ENCODE measurements at places on chromosomes 3 and 15.

- DNase-seq: no peak
Measured at GRCh38 chr3:114313426-114313825, 19.6 kb downstream of the TIGIT start.

DNA sequence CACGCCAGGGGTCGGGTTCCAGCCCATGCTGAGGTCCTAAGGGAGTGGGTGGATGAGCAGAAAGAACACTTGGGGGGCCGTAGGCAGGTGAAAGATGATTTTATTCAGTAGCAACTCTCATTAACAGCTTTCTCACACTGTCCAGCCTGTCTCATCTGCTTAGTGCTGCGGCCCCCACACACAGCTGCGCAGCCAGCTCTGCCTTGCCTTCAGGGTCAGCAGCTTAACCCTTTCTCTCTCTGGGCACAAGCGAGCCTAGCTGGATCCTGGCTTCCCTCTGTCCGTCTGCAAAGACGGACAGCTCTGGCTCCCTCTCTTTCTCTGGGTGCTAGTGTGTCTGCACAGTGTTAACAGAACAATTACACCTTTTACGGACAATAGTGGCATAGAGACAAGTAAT lies 21.3 kb downstream of the NPAP1 start:
- DNase-seq: no peak

GRCh38 chr3:88142094-88142624 lies 7.6 kb upstream of the C3orf38 start:
- DNase-seq: no peak

- DNase-seq: no peak
Measured at GRCh38 chr3:161737171-161737570, 240.6 kb downstream of the OTOL1 start.

GRCh38 chr3:105430455-105430854 lies 63.7 kb downstream of the ALCAM start:
- DNase-seq: no peak

DNA sequence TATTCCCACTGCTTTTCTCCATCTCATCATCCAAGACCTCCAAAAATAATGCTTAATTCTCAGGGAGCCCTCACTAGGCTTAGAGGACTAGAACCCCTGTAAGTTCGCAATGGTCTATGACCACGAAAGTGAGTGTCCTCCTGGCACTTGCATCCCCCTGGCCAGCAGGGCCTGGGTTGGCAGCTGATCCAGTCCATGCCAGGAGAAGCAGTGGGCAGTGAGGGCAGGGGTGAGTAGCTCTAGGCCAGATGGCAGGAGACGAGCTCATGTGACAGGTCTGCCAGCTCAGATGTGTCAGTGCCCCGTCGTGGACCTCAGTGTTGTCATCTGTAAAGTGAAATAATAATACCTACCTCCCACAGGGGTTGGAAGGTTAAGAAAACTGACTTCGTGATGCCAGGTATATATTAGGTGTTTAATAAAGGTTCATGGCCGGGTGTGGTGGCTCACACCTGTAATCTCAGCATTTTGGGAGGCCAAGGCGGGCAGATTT lies 11.1 kb downstream of the GP5 start:
- DNase-seq: peak; percentile 46

DNA sequence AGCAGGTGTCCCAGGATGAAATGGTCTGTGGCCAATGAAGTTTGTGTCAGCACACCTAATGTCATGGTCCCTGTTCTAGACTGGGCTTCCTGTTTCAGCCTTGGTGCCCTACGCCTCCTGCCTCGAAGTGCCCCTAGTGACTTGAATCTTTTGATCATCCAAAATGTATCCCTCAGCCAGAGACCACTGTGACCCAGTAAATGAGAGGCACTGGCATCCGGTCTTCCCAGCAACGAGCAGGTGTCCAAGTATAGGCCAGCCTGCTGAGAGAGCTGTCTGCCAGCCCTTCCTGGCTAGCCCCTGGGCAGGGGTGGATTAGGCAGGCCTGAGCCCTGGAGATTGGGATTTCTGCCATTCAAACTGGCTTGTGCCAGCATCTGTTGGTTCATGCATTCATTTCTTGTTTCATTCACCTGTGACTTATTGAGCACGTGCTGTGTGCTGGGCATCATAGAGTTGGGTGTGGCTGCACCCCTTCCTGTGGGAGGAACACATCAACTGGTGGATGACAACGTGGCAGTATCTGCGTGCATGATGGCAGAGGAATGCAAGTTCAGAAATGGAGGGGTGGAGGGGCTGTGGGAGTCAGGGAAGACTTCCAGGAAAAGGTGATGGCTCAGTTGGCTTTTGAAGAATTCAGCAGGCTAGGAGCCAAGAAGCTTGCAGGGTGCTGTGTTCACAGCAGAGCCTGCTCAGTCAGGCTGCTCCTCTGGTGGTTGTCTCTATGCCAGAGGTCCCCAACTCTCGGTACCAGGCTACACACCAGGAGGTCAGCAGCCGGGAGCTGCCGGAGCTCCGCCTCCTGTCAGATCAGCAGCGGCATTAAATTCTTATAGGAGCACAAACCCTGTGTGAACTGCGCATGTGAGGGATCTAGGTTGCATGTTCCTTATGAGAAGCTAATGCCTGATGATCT lies 21.6 kb downstream of the ESYT3 start:
- peak; percentile 40 for DNase-seq

DNA sequence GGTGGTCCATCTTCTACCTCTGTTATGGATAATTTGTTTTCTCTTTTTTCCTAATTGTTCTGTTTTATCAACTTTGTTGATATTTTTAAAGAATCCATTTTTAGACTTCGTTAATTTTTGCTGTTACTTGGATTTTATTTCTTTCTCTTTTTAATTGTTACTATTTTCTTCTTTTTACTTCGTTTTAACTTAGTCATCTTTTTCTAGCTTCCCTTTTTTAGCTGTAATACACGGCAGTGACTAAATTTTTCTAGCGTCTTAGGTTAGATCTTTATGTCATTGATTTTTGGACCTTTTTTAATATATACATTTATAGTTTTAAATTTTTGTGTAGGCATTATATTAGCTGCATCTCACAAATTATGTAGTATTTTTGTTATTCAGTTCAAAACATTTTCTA lies 33.1 kb downstream of the ARIH2 start:
- DNase-seq: no peak

DNA sequence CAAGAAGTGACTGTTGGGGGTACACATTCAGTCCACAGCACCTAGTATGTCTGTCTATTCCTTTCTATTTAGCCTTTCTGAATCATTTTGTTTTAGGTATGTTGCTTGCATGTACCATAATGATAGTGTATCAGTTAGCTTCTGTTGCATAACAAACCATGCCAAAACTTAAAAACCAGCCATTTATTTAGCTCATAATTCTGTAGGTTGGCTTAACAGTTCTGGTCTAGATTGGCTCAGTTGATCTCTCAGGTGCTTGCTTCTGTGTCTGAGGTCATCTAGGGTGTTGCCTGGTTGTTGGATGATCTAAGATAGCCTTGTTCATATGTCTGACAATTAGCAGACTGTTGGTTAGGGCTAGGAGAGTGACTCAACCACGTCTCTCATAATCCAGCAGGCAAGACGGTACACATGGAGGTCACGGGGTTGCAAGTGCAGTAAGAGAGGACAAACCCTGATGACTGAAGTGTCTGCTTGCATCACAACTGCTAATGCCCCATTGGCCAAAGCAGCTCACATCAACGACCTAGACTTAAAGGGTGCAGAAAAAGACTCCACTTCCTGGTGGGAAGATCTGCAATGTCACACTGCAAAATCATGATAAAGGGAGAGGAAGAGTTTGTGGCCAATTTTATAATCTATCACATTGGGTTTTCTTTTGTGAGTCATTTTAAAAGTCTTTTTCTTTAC lies 6.8 kb upstream of the PDCD6IP start:
- DNase-seq: no peak

GRCh38 chr3:57962448-57962834 lies 45.8 kb upstream of the FLNB start:
- DNase-seq: no peak

DNA sequence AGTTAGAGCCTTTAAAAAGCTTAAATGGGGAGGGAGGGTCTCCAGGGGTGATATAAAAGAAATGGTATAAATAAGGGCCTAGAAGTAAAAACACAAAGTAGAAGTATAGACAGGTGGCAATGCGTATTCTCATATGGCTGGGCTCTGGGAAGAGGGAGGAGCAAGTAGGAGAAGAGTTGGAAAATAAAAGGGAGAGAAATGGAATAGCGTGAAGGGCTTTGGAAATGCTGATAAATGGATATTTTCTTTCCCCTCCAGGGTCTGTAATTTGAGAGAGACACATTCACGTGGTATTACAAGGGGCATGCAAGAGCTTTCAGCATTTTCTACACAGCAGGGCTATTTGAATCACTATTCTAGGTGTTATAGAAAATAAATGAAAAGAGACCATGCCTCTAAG lies 313.7 kb downstream of the RYR3 start:
- DNase-seq: no peak

All from upper lobe of right lung (tissue), 1 donor.